ENCODE measurements at places on chromosomes 2 and 18. TPM values are rescaled to one million over a fixed set of nuclear protein-coding genes. Genes with fewer than 3 reads are reported as not detected.

Gene PTRHD1
- 29.2 TPM for total RNA-seq

Gene STPG4
- total RNA-seq = not detected

Gene CYTIP
- total RNA-seq = 195 TPM

Gene RAD51AP2
- total RNA-seq = not detected

Gene GFPT1
- 38.7 TPM for total RNA-seq

Measured in CD8-positive, alpha-beta memory T cell (primary cell).